ENCODE measurements at places on chromosomes 2 and 18. TPM values are rescaled to one million over a fixed set of nuclear protein-coding genes. Genes with fewer than 3 reads are reported as not detected.

CPS1 gene
- total RNA-seq: 0.49 TPM

TUBA4B gene
- not detected for total RNA-seq

NT5DC4 gene
- total RNA-seq: not detected

SP140 gene
- total RNA-seq: 23.1 TPM

PSMA8 gene
- total RNA-seq: 1.7 TPM

NOSTRIN gene
- not detected for total RNA-seq

PARD3B gene
- 3.8 TPM for total RNA-seq

AGAP1 gene
- total RNA-seq: 0.52 TPM

HOXD13 gene
- not detected for total RNA-seq

BCL11A gene
- 10.1 TPM for total RNA-seq

Data from naive thymus-derived CD8-positive, alpha-beta T cell (primary cell).